ENCODE measurements at places on chromosomes 4 and X.

GRCh38 chrX:15560924-15561323 is 39.8 kb downstream of the ACE2 start:
- DNase-seq = no peak

GRCh38 chr4:40908702-40909362 is 159.1 kb downstream of the NSUN7 start:
- peak; percentile 86 for DNase-seq

GRCh38 chr4:24521544-24521943 is 62.8 kb downstream of the DHX15 start:
- DNase-seq = no peak

- DNase-seq = peak; percentile 14
Observed at GRCh38 chr4:41763729-41764128, 15.2 kb upstream of the PHOX2B start.

- no peak for DNase-seq
Observed at GRCh38 chr4:73801692-73802091, 34.8 kb upstream of the CXCL6 start.

- peak; percentile 0 for DNase-seq
Observed at GRCh38 chrX:87621697-87622096, 104.1 kb downstream of the KLHL4 start.

GRCh38 chr4:6031846-6032245 is 13.6 kb upstream of the C4orf50 start:
- DNase-seq = no peak

- no peak for DNase-seq
Observed at GRCh38 chr4:155042014-155042413, 166.4 kb upstream of the NPY2R start.

DNA sequence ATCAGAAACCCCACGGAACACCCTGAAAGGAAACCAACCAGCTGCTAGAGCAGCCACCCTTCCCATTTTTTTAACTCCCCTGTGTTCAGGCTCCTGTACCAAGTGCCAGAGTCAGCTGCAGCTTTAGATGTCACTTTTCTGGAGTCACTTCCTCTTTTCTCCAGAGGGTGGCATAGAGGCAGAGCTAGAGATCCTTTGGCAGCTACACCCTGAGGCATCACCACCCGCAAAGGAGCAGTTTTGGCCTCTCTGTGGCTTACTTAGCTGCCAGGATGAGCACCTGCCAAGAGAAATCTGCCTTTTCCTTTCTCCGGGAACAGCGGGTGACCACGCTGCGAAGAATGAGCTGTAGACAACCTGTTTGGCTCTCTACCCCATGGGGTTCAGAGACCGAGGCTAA is 58.0 kb upstream of the CHRDL1 start:
- DNase-seq = peak; percentile 71

- peak; percentile 67 for DNase-seq
Observed at GRCh38 chr4:38805530-38806145, 1.0 kb upstream of the TLR1 start.

- no peak for DNase-seq
Observed at GRCh38 chr4:138078253-138078652, 163.9 kb downstream of the SLC7A11 start.

- DNase-seq = no peak
Observed at GRCh38 chr4:40209401-40209800, 12.6 kb downstream of the RHOH start.

- DNase-seq = no peak
Observed at GRCh38 chr4:86014599-86014998, 345.3 kb downstream of the MAPK10 start.

- no peak for DNase-seq
Observed at GRCh38 chr4:182866746-182867145, 50.4 kb downstream of the DCTD start.

- DNase-seq = no peak
Observed at GRCh38 chr4:43374216-43374751, 481.8 kb downstream of the GRXCR1 start.

- DNase-seq = peak; percentile 9
Observed at GRCh38 chr4:152033621-152034020, 272.8 kb upstream of the GATB start.

DNA sequence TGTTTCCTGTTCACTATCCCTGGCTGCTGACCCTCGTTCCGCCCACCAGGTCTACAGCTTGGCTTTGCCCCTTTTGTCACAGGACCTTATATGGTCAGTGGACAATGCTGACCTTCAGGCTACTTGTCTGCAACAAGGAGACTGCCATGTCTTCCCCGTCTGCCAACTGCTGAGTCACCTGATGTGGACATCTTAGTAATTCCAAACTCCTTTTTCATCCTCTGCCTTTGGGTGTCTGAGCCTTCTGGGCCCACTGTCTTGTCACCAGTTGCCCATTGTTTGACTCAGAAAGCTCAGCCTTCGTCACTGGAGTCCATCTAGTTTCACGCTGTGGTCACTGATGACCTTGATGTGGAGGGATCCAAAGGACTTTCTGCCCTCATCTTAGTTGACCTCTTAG is 30.2 kb downstream of the GPRIN3 start:
- DNase-seq = peak; percentile 47

GRCh38 chrX:107465932-107466620 is 16.6 kb downstream of the FRMPD3 start:
- DNase-seq = no peak

DNA sequence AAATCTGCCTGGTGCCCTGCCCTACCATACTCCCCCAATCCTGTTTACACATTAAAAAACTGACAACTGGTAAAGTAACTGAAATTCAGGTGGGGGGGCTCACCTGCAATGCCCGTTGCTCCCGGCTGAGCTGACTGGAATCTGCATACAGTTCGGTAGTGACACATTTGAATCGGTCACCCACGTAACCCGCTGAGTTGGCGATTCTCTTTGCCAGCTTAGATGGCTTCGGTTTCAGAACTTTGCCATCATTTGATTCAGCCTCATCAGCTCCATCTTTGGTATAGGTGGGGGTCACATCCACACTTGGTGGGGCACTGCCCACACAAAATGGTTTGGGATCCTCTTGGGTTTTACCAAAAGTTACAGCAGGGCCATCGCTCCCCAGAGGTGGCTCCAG is 25.5 kb downstream of the BCOR start:
- DNase-seq = no peak

GRCh38 chr4:61335241-61335763 is 135.2 kb downstream of the ADGRL3 start:
- DNase-seq = no peak

DNA sequence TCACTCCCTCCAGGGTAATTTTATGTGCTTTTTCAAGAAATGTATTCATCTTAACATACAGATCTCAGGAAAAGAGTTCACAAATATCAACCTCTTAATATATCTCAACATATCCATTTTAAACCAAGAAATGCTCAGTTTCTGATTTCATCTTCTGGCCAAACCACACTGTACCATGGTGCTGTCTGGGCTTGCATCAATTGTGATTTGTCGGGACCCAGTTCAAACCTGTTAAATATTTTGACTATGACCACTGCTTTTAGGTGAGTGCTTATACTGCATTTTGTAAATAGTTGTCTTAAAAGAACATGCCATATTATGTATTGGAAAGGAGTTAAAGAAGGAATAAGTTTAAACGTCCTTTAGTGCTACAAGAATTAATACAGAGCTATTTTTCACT is 352.1 kb downstream of the SPOCK3 start:
- DNase-seq = no peak

DNA sequence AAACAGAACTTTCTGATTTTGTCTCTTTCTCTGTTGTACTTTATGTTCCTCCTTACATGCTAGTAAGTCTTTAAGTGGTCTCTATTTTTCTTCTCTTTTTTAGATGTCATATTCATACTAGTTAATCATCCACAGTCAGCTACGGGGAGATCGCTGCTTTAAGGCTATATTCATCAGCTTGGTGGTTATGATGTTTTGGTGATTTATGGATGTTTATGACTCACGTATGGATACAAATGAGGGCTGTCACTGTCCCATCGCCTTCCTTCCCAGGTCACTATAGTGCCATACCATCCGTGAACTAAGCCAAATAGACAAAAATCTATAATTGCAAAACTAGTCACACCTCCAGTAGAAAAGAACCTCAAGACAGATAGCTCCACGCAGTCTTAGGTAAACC is 296.8 kb upstream of the AADAT start:
- no peak for DNase-seq

- DNase-seq = no peak
Observed at GRCh38 chr4:95835672-95836071, 4.2 kb upstream of the PDHA2 start.

DNA sequence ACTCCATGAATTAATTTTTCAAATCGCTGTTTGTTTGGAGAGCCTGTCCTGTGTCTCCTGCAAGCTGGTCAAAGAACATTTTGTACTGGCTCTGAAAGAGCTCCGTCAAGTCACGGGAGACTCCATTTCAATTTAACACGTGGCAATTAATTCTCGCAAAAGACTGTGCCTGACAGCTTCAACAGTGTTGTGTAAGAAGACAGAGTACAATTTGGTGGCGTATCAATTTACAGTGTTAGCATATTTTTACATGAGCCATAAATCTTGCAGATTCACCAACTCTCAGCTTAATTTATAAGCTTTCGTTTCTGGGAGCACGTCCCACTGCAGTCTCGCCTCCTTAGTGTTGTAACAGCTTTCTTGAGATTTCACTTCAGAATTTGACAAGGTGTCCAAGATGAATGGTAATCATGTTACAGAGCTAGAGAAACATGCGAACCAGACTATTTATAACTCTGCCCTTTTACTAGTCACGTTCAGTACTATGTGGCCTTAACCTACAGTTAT is 70.8 kb downstream of the RWDD4 start:
- peak; percentile 26 for DNase-seq

- no peak for DNase-seq
Observed at GRCh38 chr4:187962926-187963325, 32.6 kb upstream of the ZFP42 start.

DNA sequence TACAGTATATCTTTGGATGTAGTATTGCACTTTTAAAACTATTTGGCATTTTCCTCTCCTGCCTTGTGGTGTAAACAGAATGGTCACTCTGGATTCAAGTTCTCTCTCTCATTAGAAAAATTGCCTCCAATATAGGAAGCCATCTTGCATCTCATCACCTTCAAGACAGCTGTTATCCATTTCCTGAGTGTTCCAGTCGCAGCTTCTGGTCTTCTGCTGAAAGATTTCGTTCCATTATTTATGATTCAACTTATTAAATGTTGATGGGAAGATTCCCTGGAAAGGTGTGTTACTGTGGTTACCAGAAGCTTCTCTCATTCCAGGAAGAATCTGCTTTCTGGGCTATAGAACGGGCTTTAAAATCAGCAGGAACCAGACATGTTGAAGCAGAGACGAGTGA is 568.3 kb upstream of the SLIT2 start:
- DNase-seq = no peak

DNA sequence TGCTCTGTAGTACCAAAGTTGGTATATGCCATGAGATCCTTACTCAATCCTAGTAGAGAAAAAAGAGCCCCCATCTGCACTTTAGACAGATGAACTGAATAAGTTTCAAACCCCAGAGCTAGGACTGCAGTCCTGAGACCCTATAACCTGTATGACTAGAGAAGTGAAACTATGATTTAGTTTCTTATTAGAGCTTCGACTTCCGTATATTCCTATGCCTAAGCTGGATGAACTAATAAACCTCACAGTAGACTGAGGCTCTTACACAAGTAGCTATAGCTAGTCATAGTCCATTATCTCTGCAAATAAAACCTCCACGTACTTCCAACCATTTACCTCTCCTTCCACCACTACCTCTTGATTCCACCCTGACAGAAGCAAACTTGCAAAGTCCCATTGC is 6.3 kb upstream of the OTUD4 start:
- DNase-seq = no peak

GRCh38 chr4:79603681-79604080 is 195.7 kb upstream of the GK2 start:
- DNase-seq = no peak

DNA sequence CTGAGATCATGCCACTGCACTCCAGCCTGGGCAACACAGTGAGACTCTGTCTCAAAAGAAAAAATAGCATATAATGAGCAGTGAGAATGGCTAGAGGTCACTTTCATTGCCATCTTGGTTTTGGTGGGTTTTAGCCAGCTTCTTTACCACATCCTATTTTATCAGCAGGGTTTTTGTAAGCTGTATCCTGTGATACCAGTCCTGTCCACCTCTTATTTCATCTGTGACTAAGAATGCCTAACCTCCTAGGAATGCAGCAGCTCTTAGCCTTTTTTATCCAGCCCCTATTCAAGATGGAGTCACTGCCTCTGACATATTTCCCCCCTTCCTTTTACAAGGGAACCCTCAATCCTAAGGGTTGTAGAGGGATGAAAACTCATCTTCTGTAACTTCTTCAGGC is 26.1 kb upstream of the IGFBP7 start:
- DNase-seq = peak; percentile 83

All from M059J (cell line).